Gastroesophageal sphincter (tissue), 4 donors: ENCODE measurements at places on chromosomes 3 and 15. TPM values are rescaled to one million over a fixed set of nuclear protein-coding genes. Genes with fewer than 3 reads are reported as not detected.

- no peak for ATAC-seq
Observed at GRCh38 chr3:44069276-44069675, 172.4 kb upstream of the TOPAZ1 start.

Gene IL17RD
- total RNA-seq = 11.0 TPM

DNA sequence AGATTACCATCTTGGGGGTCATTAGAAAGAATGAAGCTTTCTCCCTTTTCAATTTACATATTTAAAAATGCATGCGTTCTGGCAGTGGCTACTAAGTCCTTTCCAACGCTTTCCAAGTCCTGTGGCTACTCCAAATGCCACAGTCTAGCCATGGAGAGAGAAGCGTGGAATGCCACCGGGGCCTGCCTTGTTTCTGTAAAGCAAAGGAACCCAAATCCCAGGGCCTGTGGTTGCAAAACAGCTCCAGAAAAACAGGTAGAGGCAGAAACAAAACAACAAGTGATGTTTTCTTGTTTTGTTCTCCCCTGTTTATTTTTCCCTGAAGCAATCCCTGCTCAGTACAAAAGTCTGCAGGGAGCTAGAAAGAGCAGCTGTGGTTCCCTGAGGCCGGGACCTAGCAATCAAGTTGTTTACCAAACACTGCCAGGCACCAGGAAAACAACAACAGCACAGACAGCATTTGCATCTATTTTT, 85.5 kb downstream of the FOXP1 start:
- ATAC-seq = no peak

Gene CSNK1G1
- total RNA-seq = 14.2 TPM

DNA sequence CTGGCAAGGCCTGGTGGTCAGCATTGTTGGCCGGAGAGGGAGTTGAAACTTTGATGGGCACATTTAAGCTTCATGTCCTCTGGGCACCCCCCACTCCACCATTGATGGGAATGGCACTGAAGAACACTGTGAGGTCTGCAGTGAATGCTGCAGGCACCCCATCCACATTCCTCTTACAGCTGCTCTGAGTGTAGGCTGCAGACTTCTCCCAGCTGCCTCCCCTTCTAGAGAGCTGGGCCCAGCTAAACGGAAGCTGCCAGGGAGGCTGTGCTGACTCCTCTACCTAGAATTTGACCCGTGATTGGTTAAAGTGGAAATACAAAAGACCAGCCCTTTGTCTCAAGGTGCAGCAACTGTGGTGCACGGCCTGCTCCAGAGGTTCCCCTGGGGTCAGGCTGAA, 10.6 kb downstream of the TMEM158 start:
- no peak for ATAC-seq

Gene SIN3A
- total RNA-seq = 33.6 TPM

Gene C3orf85
- not detected for total RNA-seq

DNA sequence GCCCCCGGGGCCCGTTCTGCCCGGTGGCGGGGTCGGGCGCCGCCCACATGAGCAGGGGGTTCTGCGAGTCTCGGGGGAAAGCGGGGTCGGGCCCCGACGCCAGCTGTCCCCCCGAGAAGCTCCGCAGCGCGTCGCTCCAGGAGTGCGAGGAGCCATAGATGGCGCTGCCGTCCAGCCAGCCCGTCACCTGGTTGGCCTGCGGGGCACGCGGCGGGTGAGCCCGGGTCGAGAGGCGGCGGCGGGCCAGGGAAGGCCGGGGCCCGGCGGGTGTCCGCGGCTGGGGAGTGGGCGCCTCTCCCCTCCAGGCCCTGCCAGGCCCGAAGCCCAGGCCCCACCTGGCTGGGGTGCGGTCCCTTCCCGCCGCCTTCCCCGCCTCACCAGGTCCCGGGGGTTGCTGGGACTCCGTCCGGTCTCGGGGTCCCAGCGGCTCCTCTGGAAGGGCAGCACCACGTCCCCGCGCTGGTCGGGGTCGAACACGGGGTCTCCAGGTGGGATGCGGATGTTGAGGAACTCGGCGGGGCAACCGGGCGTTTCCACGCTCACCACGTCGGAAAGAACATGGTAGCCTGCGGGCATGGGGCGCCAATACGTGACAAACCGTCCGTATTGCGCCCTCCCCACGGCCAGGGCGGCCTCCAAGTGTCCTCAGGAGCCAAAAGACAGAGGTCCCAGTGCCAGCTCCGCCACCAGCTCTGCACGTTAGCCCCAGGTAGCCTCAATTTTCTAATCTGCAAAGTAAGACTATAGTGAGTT, 2.4 kb downstream of the DUOX2 start:
- ATAC-seq = no peak

Gene ATP2C1
- 56.6 TPM for total RNA-seq

DNA sequence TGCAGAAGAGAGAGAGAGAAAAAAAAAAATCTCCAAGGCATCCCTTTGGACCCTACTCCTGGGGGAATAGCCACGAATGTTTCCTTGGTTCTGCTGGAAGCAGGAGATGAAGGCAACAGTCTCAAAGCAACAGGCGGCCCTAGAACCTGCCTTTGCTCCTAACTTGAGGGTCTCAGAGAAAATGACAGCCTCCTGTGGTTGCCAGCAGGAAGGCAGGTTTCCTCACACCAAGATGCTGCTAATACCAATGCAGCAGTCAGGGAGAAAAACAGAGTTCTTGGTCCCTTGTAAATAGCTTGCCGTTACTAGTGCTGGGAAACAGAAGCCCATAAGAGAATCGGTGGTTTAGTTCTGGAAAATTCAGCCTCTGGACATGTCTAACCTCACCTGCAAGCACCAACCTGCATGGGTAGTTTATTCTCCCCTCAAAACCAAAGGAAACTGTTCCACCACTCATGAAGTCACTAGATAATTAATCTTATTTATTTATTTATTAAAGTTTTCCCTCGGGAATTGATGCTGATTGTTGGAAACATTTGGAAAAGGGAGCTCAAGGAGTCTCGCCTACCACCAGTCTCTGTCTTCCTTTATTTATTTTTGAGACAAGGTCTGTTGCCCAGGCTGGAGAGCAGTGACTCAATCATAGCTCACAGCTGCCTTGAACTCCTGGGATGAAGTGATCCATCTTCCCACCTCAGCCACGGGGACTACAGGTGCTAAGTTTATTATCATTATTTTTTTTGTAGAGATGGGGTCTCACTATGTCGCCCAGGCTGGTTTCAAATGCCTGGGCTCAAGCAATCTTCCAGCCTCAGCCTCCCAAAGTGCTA, 883 bp upstream of the FRMD4B start:
- no peak for ATAC-seq

DNA sequence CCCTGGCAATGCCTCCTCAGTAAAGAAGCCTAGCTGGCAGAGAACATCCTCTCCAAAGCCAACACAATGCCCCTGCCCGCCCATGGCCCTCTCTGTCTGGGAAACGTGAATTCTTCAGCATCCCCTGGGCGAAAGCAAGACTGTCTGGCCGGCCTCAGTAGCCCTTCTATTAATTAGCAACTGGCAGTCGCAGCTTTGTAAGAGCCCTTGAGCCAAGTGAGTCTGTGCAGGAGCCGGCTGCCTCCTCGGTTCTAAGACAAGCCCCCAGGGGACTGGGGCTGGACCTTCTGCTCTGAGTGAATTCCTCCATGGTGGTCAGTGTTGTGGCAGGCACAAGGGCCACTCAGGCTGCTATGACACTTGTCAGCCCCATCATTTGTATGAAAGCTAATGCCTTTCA, 7.4 kb downstream of the HCN4 start:
- ATAC-seq = no peak

- no peak for ATAC-seq
Observed at GRCh38 chr3:95246413-95246812, 1183.6 kb downstream of the NSUN3 start.

DNA sequence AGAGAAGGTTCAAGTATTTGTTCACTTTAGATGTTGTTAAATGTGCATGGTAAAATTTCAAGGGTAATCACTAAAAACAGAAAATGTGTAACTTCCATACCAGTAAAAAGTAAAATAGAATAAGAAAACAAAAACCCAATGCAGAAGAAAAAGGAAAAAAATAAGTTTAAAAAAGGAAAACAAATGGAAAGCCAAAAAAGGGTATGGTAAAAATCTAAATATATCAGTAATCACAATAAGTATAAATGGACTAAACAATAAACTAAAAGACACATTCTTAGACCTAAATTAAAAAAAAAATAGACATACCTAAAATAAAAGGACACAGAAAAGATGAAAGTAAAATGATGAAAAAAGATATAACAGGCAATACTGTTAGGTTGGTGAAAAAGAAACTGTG, 9.5 kb upstream of the CLN6 start:
- ATAC-seq = no peak

Gene UBXN7
- total RNA-seq = 20.9 TPM

GRCh38 chr15:67043939-67044771, 21.2 kb upstream of the SMAD3 start:
- ATAC-seq = peak; percentile 81

GRCh38 chr3:72844436-72844993, 3.7 kb downstream of the SHQ1 start:
- no peak for ATAC-seq

- no peak for ATAC-seq
Observed at GRCh38 chr15:98734466-98735199, 86.3 kb downstream of the IGF1R start.

Gene TIPIN
- 2.9 TPM for total RNA-seq

Gene TUSC7
- total RNA-seq = not detected

GRCh38 chr15:81284256-81285031, 39.5 kb downstream of the STARD5 start:
- no peak for ATAC-seq

Gene KNG1
- total RNA-seq = not detected

Gene ERICH6
- not detected for total RNA-seq

GRCh38 chr3:94070341-94070911, 7.6 kb downstream of the NSUN3 start:
- no peak for ATAC-seq

GRCh38 chr15:90306560-90306959, 41.1 kb downstream of the NGRN start:
- no peak for ATAC-seq

Gene CAV3
- total RNA-seq = not detected

GRCh38 chr3:162538491-162538890, 1041.9 kb downstream of the OTOL1 start:
- ATAC-seq = no peak

- peak; percentile 86 for ATAC-seq
Observed at GRCh38 chr3:152269056-152269830, 514 bp downstream of the MBNL1 start.

- no peak for ATAC-seq
Observed at GRCh38 chr3:138939561-138940241, 7.2 kb downstream of the FOXL2 start.

GRCh38 chr15:90043530-90044010, 42.4 kb downstream of the ZNF710 start:
- ATAC-seq = no peak

Gene USP50
- total RNA-seq = not detected

DNA sequence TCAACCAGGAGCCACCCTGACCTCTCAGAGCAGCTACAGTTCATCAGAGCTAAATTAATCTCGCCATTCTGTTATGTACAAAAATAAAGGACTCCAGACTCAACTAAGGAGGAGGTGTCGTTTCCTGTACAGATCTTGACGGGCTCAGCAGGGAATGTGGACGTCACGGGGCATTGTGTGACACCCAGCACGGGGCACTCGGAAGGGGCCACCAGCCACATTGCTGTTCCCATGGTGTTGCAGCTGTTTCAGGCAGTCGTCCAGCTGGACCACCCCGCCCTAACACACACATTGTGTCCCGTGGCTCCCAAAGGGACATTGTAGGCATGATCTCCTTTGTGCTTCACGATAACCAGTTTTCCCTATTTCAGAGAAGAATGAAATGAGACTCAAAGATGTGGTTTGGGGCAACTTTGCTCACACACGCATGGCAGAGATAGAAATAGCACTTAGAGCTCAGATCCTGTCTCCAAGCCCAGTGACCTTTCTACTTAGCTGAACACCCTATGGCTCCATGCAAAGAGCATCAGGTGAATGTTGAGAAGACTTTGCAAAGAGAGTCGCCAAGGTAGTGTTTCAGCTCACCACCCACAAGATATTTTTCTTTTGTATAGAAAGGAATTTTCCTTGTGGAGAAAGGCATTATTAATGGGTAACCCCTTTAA, 5.5 kb downstream of the SSUH2 start:
- ATAC-seq = peak; percentile 56

DNA sequence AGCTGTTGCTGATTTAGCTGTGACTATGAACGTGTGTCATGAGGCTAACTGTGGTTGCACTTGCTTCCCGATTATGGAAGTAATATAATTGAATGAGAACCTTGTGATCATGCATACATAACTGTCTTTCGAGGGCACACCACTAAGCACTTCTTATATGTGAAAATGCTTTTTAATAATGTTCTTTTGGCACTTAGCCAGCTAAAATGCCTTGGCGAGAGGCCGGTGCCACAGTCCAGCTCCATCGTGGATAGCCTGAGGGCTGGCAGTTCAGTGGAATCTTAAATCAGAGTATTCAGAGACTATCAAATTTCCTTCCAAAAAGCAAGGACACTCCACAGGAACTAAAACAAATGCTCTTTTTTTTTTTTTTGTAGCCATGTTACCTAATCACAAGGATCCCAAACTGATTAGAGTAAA, 161.6 kb upstream of the FRMD4B start:
- ATAC-seq = no peak

Gene COL6A6
- not detected for total RNA-seq

DNA sequence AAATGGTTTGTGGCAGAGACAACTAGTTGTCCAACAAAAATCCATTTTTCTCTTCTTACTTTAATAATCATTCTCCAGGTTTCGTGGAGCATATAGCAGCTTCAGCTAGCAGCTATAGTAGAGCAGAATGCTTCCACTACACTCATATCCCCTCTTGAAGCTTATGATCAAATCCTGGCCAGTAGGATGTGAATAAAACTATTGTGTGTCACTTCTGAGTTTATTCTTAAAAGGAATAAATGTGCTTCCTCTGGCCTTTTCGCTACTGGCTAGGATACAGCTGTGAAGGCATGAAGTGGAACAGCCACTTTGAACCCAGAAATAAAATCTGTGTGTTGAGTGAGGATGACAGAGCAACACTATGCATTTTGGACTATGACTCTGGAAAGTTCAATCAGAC, 7.8 kb upstream of the CPOX start:
- ATAC-seq = no peak

DNA sequence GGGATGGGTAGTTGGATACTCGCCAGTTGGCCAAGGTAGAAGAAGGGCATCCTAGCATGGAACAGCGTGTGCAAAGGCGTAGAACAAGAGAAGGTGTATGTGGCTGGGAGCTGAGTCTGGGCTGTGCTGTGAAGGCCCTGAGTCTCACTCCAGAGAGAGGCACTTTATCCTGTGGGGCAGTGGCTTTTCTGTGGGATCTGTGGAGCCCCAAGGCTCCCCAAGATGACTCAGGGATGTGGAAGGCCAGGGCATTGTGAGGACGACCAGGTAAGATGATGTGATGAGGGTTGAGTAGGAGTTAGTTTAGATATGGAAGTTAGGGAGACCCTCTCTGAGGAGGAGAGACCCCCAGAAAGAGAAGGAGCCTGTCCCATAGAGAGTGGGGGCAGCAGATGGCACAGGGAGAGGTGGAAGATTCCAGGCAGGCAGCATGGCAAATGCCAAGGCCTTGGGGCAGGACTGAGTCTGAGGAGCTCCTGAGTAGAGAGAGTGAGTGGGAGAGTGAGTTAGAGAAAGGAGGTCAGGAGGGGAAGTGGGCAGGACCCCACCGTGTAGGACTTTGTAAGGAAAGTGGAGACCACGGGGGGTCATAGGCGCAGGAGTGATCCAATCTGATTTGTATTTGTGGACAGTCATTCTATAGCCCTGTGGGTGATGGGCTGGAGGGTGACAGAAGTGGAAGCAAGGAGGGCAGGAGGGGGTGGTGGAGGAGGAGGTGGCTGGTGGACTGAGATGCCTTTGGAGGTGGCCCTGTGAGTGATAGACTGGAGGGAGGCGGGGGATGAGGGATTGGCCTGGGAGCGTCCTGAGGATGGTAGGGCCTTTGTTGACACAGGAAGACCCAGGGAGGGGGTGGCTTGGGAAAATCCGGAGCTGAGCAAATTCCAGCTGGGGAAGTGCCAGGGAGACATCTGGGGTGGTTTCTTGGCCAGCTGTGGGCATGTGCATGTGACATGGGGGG, 50.3 kb downstream of the FBLN2 start:
- ATAC-seq = no peak

Gene TTLL13
- not detected for total RNA-seq

Gene LMOD3
- total RNA-seq = 0.99 TPM
